Stimulated activated CD8-positive, alpha-beta memory T cell treated with anti-CD3 and anti-CD28 coated beads, Interleukin-4, amount 100 ng/mL, for 1 hour (primary cell): ENCODE measurements at places on chromosomes 16 and 17.
A peak's percentile ranks its signal among the peaks of the same experiment; 100 is the strongest.

GRCh38 chr16:48091117-48091516 lies 64.7 kb downstream of the ABCC12 start:
- DNase-seq = no peak

DNA sequence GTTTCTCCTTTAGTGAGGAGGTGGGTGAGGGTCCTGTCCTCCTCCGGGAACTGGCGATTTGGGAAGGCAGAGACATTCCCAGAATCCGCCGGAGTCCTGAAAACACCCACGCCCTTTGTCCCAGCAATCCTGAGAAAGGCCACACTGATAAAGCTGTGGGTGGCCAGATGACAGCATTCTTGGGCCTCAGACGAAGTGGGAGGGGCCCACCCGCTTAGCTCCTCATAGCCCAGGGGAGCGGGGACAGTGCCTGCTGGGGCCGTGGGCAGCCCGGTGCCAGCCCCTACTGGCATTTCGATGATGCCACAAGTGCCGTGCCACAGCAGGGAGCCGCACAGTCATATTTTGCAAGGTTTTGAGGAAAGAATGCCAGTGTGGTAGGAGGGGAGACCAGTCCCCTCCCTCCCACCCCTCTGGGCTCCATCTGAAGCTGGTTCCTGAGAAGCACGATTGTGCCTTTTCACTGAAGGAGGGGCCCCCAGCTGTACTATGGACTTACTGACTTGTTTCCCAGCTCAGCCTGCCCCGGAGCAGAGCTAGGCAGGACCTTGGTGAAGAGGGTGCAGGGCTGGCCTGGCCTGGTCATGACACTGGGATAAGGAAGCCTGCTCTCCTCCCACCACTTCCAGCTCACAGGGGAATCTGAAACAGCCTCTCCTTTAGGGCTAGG lies 20.9 kb upstream of the MPRIP start:
- DNase-seq = no peak

- no peak for DNase-seq
These were observed 16.4 kb downstream of the LYRM1 start for GRCh38 chr16:20916942-20917341.

GRCh38 chr17:32235588-32235987 lies 30.0 kb upstream of the RHBDL3 start:
- DNase-seq = no peak

GRCh38 chr17:76260669-76261068 lies 4.5 kb upstream of the UBALD2 start:
- DNase-seq = no peak

DNA sequence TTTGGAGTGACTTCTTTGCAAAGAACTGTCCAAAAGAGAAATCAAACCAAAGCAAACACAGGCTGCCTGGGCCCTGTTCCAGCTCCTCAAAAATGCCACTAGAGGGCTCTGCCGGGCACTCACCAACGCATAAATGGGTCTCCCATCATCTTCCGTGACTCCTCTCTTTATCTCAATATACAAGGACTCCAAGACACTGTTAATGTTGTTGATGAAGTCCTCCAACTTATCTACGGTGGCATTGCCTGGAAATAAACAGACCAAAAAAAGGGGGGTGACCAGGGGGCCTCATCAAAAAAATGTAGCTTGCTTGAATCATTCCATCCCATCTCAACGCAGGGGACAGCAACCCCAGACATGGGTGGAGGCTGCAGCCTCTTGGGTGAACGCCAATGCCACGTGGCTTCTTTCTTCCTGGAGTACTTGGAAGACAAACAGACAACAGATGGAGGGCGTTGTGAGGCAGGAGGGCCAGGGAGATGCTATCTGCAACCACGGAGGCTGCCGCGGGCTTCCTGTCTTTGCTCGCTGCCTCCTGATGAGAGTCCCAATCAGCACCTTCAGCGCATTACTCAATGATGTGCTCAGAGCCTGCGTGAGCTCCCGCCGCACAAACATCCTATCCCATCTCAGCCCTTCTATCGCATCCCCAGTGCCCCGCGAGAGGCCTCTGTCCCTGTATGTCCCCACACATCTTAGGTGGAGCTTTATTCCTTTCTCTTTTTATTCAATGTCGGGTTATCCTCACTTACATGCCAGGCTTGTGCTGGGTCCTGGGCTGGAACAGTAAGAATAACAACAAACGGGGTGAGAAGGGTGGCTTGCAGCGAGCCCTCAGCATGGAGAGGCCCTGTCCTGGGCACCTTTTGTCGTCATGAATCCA lies 32.0 kb downstream of the KDM8 start:
- peak; percentile 80 for DNase-seq

- no peak for DNase-seq
These were observed 571 bp downstream of the CAVIN1 start for GRCh38 chr17:42422412-42422957.

DNA sequence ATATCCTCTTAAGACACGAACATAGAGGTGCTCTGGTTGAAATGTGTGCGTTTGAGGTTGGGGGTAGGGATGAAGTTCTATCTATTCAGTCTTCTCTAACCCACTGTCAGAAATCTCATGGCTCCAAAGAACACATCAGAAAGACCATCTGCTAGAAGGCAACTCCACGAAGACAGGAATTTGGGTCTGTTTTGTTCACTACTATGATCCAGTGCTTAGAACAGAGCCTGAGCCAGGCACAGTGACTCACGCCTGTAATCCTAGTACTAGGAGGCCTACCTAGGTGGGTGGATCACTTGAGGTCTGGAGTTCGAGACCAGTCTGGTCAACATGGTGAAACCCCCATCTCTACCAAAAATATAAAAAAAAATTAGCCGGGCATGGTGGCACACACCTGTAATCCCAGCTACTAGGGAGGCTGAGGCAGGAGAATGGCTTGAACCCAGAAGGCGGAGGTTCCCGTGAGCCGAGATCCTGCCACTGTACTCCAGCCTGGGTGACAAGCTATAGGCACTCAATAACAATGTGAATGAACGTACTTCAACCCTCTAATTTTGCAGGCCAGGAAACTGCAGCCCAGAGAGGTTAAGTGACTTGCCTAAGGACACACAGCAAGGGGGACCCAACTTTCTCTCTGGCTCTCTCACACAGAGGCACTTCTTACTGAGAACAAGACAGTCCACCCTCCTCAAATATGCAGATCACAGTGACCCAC lies 2.3 kb downstream of the CASKIN2 start:
- no peak for DNase-seq

GRCh38 chr17:7523033-7523432 lies 25.8 kb upstream of the TNFSF12 start:
- peak; percentile 13 for DNase-seq

GRCh38 chr17:69069226-69069750 lies 8.6 kb upstream of the ABCA9 start:
- DNase-seq = no peak

DNA sequence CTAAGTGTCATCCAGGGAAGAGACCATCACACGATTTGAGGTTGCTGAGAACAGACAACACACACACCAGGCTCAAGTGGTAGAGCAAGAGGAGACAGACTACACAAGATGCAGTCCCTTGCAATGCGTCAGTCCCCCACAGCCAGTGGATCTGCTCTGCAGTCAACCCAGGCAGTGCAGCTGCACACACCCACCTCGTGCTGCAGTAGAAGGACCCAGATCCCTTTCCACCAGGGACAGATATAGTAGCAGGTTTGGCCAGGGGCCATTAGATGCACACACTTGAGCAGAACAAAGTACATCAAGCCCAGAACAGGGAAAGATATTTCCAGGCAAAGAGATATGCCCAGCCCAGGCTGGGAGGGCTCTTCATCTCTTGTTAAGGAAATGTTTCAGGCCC lies 112.9 kb downstream of the GRIN2A start:
- DNase-seq = no peak
